Colonic mucosa (tissue), 4 donors: ENCODE measurements at places on chromosomes 6 and 20. TPM values are rescaled to one million over a fixed set of nuclear protein-coding genes. Genes with fewer than 3 reads are reported as not detected.

ADGRB3 gene
- 0.98 TPM for total RNA-seq

ADGRF1 gene
- 2.0 TPM for total RNA-seq

PCSK2 gene
- total RNA-seq: 0.32 TPM

ASIP gene
- total RNA-seq: not detected

HBS1L gene
- total RNA-seq: 59.7 TPM

RAET1L gene
- total RNA-seq: 0.24 TPM

GFRAL gene
- not detected for total RNA-seq

CCM2L gene
- 1.2 TPM for total RNA-seq

DNA sequence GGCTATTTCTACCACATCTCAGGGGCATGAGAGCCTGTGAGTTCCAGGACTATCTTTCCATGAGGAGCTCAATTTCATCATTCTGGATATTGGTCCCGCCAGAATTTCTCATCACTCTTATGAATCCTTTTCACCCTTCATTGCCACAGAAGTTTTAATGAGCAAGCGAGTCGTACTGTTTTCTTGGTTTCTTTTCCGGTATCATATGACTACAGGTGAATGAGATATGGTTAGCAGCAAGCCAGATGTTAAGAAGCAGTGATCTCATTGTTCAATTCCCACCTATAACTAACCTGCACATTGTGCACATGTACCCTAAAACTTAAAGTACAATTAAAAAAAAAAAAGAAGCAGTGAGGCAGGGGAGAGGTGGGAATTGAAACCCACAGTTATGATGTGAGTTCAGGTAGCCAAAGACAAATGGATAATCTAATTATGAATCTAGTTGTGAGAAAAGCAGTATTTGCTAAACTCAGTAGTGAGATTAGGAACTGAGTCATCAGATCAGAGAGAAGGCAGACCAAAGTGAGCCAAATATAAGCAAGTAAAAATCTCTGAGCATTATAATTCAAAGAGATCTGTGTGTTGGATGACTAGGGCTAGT lies 78.0 kb upstream of the ELOVL5 start:
- DNase-seq: no peak

- DNase-seq: no peak
Observed at GRCh38 chr6:125574604-125575003, 174.8 kb upstream of the HEY2 start.

DNA sequence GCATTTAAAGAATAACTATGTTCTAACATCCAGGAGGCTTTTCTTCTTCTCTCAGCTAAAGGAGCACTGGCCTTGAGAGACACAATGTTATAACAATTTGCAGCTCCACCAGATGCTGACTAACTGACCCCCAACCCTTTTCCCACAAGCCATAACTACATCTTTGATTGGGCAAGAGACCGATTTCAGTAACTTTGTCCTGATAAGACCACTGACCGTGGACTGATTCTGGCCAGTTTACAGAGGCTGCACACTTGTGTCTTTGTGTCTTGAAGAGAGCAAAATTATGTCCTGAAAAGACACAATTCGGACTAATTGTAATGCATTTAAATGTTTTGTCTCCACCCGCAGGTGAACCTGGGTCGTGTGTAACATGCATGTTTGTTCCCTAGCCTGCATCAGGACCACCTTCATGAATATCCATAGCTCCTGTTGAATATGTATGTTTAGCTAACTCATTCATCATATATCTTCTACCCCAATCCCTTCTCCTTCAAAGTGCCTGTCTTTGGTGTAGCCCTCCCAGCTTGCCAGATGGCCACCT lies 22.3 kb downstream of the ABRACL start:
- DNase-seq: no peak

DNA sequence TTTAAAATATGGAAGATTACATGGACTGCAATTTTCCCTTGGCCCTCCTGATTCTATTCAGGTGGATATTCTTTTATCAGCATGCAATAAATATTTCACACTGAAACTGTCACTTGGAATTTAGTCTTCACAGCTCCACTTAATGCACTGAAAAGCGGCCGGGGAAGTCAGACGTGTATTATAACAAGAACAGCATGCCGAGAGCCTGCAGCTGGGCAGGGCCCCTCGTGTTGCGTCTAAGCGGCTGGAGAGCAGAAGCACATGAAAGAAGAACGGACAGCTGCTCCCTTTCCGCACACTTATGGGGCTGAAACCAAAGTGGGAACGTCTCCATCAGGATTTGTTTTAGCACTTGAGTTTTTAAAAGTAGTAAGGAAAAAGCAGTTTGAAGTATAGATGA lies 57.2 kb downstream of the LYRM4 start:
- DNase-seq: no peak

- DNase-seq: no peak
Observed at GRCh38 chr20:3925899-3926638, 36.9 kb downstream of the PANK2 start.

- DNase-seq: no peak
Observed at GRCh38 chr20:34240693-34241615, at the start of gene ASIP. TSS of gene ASIP (plus strand) at chr20:34241423. CDS start at chr20:34260375, 18,952 bp downstream.

DNA sequence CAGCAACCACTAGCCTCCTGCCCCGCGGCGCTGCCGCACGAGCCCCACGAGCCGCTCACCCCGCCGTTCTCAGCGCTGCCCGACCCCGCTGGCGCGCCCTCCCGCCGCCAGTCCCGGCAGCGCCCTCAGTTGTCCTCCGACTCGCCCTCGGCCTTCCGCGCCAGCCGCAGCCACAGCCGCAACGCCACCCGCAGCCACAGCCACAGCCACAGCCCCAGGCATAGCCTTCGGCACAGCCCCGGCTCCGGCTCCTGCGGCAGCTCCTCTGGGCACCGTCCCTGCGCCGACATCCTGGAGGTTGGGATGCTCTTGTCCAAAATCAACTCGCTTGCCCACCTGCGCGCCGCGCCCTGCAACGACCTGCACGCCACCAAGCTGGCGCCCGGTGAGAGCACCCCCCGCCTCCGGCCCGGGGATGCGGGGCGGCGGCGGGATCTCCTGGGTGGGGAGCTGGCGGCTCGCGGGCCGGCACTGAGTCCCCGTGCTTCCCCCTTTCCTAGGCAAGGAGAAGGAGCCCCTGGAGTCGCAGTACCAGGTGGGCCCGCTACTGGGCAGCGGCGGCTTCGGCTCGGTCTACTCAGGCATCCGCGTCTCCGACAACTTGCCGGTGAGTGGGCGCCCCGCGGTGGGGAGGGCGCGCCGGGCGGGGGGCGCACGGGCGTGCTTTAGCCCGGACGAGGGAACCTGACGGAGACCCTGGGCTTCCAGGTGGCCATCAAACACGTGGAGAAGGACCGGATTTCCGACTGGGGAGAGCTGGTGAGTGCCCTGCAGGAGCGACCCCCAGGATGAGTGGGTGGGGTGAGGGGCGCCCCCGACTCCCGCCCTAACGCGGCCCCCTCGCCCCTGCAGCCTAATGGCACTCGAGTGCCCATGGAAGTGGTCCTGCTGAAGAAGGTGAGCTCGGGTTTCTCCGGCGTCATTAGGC lies 585 bp downstream of the PIM1 start:
- peak; percentile 53 for DNase-seq
